ENCODE measurements at places on chromosomes 12 and 14. TPM values are rescaled to one million over a fixed set of nuclear protein-coding genes. Genes with fewer than 3 reads are reported as not detected.

DNA sequence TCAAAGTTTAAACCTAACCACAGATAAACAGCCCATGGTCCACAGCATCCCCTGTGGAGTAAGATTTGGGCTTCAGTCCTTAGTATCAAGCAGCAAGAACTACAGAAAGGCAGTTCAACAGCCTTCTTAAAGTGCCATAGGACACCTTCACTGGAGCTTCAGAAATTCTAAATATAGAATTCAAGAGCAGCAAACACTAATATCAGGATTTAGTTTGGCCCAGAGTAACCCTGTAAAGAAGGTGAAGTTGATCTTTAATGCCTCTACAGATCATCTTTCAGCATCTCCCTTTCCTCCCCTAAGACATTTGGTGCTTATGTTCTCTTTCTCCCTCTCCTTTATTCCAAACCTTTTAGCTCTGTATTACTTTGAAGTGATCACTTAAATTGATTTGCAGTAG is 59.5 kb upstream of the ARHGAP5 start:
- H3K4me1 ChIP-seq, result no peaks in the 10 kb centered on the region
- H3K4me3 ChIP-seq, result no peak overlapping the region
- H3K27me3 ChIP-seq, result peaks cover 2% of the 10 kb centered on the region
- no peaks in the 10 kb centered on the region for H3K36me3 ChIP-seq
- H3K27ac ChIP-seq, result no peak overlapping the region

GRCh38 chr12:95182868-95183415 is 34.3 kb downstream of the FGD6 start:
- no peak for DNase-seq
- H3K4me3 ChIP-seq, result no peak overlapping the region
- H3K27me3 ChIP-seq, result peaks cover 1% of the 10 kb centered on the region
- H3K4me1 ChIP-seq, result no peaks in the 10 kb centered on the region

- no peak overlapping the region for H3K27ac ChIP-seq
- H3K27me3 ChIP-seq, result no peaks in the 10 kb centered on the region
- peaks cover 9% of the 10 kb centered on the region for H3K4me1 ChIP-seq
- DNase-seq, result no peak
- H3K36me3 ChIP-seq, result peaks cover 76% of the 10 kb centered on the region
Observed at GRCh38 chr12:46503637-46504175, 131.1 kb upstream of the SLC38A2 start.

GRCh38 chr12:51806896-51807295 is 41.6 kb downstream of the FIGNL2 start:
- no peak for DNase-seq
- H3K36me3 ChIP-seq, result no peaks in the 10 kb centered on the region
- H3K27me3 ChIP-seq, result peaks cover 14% of the 10 kb centered on the region
- H3K27ac ChIP-seq, result no peak overlapping the region
- H3K4me1 ChIP-seq, result no peaks in the 10 kb centered on the region
- no peak overlapping the region for H3K4me3 ChIP-seq

Gene COQ10A
- total RNA-seq, result 15.9 TPM

Measured in activated T-helper 2 cell treated with anti-CD3 and anti-CD28 coated beads, Interferon-gamma antibody, Interleukin-2, Interleukin-4, amounts not matched to agents 10 μg/mL and 5 μg/mL and 100 μg/mL, durations not matched to agents 14 hours and 24 hours and 36 hours (primary cell).